ENCODE measurements at places on chromosomes 6 and 20.
A peak's percentile ranks its signal among the peaks of the same experiment; 100 is the strongest.

GRCh38 chr6:132187816-132188215 lies 213.5 kb downstream of the MOXD1 start:
- DNase-seq: no peak

DNA sequence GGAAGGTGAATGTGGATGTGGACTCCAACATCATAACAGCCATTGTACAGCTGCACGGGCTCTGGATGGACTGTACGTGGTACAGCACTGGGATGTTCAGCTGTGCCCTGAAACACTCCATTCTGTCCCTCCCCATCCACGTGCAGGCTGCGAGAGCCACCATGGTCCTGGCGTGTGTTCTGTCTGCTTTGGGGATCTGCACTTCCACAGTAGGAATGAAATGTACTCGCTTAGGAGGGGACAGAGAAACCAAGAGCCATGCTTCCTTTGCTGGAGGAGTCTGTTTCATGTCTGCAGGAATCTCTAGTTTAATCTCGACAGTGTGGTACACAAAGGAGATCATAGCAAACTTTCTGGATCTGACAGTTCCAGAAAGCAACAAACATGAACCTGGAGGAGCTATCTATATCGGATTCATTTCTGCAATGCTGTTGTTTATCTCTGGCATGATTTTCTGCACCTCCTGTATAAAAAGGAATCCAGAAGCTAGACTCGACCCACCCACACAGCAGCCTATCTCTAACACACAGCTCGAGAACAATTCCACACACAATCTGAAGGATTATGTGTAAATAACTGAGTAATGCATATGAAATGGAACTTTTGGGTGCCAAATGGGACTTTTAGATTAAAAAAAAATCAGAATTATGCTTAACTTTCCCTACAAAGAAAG lies 12.1 kb downstream of the CLDN20 start:
- DNase-seq: no peak

- peak; percentile 89 for DNase-seq
These were observed 21.6 kb downstream of the SASH1 start for GRCh38 chr6:148364056-148364824.

- DNase-seq: peak; percentile 9
These were observed 239.2 kb downstream of the KCNQ5 start for GRCh38 chr6:72861059-72861458.

DNA sequence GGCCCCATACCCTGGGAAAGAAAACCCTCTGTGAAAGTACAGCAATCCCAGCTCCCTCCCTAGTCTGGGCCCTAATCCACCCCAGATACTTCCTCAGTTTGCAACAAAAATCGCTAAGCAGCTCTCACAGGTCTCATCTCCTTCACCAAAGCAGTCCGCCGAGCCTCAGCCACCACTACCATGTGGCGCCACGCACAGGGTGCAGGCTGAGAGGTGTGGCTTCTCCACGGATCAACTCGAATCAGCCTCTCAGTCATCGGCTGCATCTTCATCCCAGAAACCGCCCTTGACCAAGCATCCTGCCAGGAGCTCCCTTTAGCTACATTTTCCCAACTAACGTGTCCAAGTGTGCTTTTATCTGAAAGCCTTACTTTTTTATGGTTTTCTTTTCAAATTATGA lies 50.7 kb downstream of the ANKRD60 start:
- no peak for DNase-seq

Data from suppressor macrophage treated with lipopolysaccharide for 1 hour (primary cell).